ENCODE measurements at places on chromosomes 2 and 18.

DNA sequence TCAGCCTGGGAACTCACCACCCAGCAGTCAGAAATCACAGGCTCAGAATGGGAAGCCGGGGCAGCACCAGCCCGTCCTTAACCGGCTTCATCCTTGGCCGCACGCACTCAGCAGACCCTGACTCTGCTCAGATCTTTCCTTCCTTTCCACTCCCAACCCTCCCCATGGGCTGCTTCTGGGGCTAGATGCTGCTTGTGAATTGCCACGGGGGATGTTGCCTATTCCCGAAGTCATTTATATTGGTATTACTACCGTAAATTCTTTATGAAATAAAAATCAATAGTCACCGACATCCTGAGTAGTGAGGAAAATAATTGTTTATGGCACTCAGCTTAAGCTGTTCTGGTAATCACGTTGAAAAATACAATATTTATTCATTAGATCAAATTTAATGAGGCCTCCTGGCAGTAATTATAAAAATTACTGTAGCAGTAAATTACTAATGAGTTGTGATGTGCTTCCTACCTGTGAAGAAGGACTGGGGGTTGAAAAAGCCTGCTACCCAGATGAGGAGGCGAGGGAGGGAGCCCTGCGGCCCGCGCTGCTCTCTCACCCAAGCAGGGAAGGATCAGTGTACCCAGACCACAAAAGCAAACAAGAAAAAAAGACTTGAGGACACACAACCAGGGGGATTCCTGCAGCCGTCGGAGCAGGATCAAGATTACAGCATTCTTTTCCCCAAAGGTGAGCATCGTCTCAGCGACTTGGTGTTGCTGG is 31.5 kb downstream of the CDCA7 start:
- DNase-seq: no peak

DNA sequence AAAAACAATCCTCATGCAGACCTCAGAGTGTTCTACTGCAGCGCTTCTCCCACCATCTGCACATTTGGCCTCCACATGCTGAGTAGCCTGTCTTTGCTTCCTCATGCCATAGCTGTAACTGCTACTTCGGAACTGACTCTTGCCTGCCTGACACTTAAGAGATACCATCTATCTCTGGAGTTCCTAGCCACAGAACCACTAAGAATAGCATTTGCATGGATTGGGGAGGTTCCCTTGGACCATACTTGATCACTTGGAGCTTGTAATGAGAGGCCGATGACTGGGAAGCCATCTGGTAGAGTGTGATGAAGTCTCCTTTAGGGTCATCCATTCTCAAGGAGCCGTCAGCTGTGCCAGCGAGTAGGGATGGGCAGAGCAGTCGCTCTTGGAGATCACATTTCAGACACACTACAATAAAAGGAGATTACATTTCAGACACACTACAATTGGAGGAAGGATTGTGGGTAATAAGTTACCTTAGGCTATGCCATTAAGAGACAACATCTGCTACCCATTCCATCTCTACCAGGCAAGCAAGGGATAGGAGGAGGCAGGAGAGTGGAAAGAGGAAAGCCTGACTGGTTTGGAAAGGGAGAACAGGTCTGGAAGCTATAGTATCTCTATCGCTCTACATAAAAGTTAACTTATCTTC is 21.8 kb downstream of the DOK1 start:
- DNase-seq: no peak

DNA sequence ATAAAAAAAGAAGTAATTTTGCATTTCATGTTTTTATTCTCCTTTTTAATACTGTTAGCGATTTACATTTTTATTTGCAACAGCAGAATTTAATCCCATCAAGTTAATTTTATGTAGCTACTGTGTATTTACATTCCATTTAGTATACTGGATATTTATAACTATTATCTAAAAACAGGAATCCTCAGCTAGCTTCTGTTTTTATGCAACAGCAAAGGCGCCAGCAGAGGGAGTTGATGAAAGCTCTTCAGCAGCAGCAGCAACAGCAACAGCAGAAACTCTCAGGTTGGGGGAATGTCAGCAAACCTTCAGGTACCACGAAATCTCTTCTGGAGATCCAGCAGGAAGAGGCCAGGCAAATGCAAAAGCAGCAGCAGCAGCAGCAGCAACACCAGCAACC is 26.2 kb upstream of the SNORC start:
- DNase-seq: no peak

GRCh38 chr2:182179176-182179575 is 193.5 kb downstream of the PPP1R1C start:
- DNase-seq: no peak

GRCh38 chr18:23967321-23968089 is 47.0 kb upstream of the TTC39C start:
- DNase-seq: peak; percentile 81

- peak; percentile 42 for DNase-seq
Observed at GRCh38 chr2:31312898-31313297, 78.9 kb downstream of the EHD3 start.

- no peak for DNase-seq
Observed at GRCh38 chr18:30712383-30712782, 330.2 kb downstream of the DSC3 start.

DNA sequence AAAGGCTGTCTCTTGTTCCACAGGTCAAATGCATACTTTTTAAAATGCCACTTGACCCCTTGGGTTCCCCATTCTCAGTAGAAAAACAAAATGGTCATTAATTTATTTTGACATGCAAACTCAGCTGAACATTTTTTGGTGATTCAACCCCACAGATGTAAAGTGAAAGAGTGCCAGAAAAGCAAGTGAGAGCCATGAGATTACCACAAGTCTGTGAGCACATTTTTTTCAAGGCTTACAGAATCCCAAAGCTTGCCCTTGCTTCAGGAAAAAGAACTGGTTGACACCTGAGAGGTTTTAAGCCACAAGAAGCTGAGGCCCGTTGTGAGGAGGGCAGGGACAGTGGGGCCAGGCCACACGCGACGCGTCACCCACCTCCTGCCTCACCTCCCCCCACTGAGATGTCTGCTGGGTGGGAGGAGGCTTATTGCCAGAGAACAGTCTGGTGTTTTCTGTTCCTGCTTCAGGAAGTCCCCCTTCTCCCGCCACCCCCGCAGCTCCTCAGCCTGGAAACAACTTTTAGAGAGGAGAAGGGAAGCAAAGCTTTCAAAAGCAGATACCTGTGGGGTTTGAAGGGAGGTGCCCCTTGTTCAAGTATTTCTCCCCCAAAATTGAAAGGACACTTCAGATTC is 70.4 kb upstream of the CYP1B1 start:
- DNase-seq: peak; percentile 90

DNA sequence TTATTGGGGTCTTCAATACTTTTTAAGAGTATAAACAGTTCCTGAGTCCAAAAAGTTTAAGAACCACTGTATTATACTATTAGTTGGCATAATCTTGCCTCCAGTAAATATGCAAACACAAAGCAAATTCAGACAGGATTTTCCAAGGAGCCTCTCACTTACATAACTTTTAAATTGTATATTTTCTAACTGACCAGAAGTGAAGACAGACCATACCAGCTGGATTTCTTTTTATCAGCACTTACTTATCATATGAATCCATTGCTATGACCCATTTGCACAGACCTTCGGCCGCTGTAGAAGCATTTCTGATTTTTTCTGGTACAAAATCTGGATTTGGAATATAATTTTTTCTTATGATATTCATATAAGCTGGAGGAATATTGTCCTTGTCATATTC is 200.1 kb downstream of the SLC39A10 start:
- no peak for DNase-seq

GRCh38 chr2:8015848-8016600 is 665.8 kb upstream of the ID2 start:
- no peak for DNase-seq

DNA sequence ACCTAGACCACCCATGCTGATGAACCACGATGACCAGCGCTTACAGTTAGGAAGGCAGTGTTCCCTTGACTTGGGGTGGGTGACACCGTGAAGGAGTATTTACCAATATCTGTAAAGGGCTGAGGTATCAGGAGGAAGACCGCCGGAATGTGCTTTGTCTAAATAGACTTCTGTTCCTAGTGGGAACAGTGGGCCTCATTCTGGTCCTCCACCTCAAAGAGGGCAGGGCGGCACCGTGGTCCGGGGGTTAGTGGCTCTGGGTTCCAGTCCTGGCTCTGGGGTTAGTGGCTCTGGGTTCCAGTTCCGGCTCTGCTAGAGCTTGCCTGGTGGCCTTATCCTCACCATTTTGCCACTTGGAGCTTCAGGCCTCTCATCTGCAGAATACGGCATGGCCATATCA is 91.6 kb upstream of the SMAD2 start:
- DNase-seq: no peak

GRCh38 chr2:145043399-145043834 is 523.5 kb upstream of the ZEB2 start:
- no peak for DNase-seq

- peak; percentile 55 for DNase-seq
Observed at GRCh38 chr2:11914455-11914854, 168.0 kb downstream of the LPIN1 start.

- no peak for DNase-seq
Observed at GRCh38 chr18:27558388-27559155, 373.5 kb upstream of the CHST9 start.

GRCh38 chr18:72542342-72542741 is 1.8 kb downstream of the CBLN2 start:
- no peak for DNase-seq

DNA sequence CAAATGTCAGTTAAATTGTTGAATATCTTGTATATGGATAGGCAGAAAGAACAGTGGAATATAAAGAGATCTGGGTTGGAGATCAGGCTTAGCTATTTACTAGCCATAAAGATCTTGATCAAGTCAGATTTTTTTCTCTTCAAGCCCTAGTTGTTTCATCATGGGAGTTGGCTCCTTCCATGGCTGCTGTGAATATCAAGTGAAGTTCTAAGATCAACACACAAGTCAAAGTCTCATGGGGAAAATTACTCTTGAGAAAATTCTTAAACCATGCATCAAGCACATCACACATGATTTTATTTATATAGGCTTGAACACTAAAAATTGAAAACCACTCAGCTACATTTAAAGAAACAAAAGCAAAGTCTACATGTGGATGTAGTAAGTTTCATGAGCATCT is 79.8 kb downstream of the C1D start:
- DNase-seq: no peak

GRCh38 chr2:130951018-130951417 is 114.3 kb downstream of the ARHGEF4 start:
- DNase-seq: no peak

DNA sequence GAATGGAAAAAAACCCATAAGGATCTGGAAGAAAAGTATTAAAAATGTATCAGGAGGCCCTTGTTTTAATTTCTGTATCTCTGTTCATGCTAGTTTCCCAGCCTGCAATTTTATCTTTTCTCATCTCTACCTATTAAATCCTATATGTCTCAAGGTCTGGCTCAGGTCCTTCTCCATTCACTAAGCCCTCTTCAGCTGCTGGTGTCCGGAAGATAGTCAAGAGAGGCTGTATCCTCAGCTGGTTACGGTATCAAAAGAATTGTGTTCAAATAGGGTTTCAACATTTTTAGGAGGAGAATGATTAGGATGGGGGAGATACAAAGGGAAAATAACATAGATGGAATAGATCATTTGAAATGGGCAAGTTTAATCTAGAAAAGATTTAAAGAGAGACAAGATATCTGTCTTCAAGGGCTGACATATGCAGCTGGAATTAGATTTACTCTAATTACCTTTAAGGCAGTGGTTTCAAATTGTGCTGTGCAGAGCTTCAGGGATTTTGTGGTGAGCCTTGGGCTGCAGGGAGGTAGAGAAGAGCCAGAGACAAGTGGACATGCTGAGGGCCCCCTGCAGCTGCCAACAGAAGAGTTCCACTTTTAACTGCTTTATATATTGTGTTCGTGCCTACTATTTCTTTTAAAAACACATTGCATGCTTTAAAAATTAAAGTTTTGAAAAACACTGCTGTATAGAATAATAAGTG is 24.1 kb downstream of the GREB1L start:
- DNase-seq: no peak

GRCh38 chr18:46346213-46346612 is 242.0 kb downstream of the HAUS1 start:
- DNase-seq: no peak

DNA sequence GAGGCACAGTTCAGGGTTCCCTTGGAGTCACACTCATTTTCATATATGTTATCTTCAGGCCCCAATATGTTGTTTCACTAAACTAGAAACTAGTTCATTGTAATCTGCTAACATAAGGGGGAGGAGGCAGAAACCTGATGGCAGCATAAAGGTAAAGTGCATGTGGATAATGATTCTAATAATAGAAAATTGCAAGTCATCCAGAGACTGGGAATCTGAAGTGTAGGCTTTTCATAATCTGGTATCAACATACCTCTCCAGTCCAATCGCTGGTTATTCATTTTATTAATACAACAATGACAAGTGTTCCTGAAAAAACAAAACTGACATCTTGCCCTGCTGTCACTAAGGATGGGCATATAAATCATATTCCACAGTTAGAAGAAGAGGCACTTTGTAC is 326.3 kb upstream of the ZNF804A start:
- DNase-seq: no peak

DNA sequence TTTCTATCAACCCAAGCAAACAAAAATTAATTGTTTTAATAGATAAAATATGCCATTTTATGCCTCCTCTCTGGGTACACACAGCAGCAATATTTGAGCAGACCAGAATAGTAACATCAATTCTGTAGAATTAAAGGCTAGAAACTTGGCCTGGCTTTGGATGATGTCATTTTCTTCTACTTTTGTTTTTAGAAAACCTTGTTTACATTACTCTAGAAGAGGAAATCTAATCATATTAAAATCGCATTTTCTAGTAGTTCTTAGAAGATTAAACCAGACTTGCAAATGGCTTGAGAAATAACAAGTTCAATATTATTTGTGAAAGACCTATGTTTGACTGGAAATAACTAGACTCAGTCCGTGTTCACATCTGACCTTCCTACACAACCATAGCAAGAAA is 102.3 kb upstream of the RFX8 start:
- DNase-seq: no peak

GRCh38 chr18:7941533-7941932 is 374.4 kb downstream of the PTPRM start:
- no peak for DNase-seq

GRCh38 chr2:221205103-221205673 is 366.9 kb downstream of the EPHA4 start:
- no peak for DNase-seq

GRCh38 chr2:150710916-150711315 is 223.4 kb upstream of the RND3 start:
- DNase-seq: no peak

- no peak for DNase-seq
Observed at GRCh38 chr2:189486237-189486770, 45.0 kb downstream of the WDR75 start.

DNA sequence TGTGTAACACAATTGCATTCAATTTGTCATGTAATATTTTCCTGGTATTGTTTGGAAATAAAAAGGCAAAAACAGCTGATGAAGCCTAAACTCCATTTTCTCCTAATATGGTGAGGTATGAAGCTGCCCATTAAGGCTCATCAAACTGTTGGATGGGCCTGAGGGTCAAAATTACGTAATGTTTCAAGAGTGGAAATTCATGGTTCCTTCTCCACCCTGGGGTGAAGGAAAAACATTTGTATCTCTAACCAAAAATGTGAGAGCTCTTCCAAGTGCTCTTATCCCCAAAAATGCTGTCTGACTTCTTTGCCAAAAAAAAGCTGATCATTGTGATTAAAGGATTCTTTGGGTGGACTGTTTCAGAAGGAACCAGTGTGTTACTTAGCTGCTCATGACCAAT is 91.8 kb downstream of the ARHGAP28 start:
- no peak for DNase-seq

All from suppressor macrophage treated with lipopolysaccharide for 1 hour (primary cell).